ENCODE measurements at places on chromosomes 5 and 9.

- no peaks in the 10 kb centered on the region for H3K4me1 ChIP-seq
- no peaks in the 10 kb centered on the region for H3K27me3 ChIP-seq
- H3K4me3 ChIP-seq: no peak overlapping the region
- H3K36me3 ChIP-seq: no peaks in the 10 kb centered on the region
- no peak overlapping the region for H3K27ac ChIP-seq
Measured at GRCh38 chr9:105901514-105902109, 207.3 kb downstream of the TMEM38B start.

DNA sequence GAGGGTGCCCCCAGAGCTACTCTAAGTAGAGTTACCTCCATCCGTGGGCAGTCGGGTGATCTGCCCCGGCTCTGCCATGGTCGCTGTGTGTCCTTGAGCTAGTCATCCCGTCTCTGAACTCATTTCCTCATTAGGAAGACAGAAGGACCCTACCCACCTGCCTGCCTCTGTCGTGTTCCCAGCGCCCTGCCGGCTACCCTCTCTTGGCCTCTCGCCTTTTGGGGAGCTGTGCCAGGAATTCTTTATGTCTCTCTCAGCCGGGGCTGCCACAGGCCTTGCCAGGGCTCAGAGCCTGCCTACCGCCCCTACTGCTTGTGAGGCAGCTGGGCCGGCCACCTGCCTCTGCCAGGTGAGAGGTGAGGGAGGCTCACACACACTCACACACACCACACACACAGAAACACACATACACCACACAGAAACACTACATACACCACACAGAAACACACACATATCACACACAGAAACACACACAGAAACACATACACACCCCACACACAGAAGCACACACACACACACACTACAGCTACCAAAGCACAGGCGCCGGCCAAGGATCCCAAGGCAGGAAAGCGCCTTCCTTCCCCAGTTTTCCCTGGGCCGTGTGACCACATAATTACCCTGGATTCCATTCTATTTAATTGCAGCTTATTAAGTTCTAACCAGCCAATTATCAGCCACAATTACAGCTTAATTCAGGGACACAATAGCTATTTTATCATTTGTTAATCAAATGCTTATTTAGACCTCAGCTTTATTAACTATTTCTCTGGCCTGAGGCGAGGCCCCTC, 41.7 kb downstream of the UNC5A start:
- H3K27me3 ChIP-seq: peaks cover 12% of the 10 kb centered on the region
- H3K4me1 ChIP-seq: no peaks in the 10 kb centered on the region
- no peak overlapping the region for H3K4me3 ChIP-seq
- no peak for DNase-seq

DNA sequence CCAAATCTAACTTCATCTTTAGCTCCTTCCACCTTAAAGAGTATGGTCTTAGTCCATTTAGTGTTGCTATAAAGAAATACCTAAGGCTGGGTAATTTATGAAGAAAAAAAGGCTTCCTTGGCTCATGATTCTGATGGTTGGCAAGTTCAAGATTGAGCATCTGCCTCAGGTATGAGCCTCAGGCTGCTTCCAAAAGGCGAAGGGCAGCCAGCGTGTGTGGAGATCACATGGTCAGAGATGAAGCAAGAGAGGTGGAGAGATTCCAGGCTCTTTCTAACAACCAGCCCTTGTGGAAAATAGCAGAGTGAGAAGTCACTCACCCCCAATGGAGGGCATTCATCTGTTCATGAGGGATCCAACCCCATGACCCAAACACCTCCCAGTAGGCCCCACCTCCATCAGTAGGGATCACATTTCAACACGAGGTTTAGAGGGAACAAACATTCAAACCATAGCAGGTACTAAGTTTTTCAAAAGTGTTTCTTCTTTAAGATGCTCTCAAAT, 225.9 kb downstream of the SGCD start:
- H3K27ac ChIP-seq: no peak overlapping the region
- no peak overlapping the region for H3K4me3 ChIP-seq
- no peaks in the 10 kb centered on the region for H3K27me3 ChIP-seq
- no peak for DNase-seq

GRCh38 chr5:66467564-66467963, 128.6 kb upstream of the MAST4 start:
- H3K27me3 ChIP-seq: no peaks in the 10 kb centered on the region
- no peak for DNase-seq
- no peaks in the 10 kb centered on the region for H3K36me3 ChIP-seq
- no peak overlapping the region for H3K27ac ChIP-seq
- H3K4me1 ChIP-seq: no peaks in the 10 kb centered on the region

DNA sequence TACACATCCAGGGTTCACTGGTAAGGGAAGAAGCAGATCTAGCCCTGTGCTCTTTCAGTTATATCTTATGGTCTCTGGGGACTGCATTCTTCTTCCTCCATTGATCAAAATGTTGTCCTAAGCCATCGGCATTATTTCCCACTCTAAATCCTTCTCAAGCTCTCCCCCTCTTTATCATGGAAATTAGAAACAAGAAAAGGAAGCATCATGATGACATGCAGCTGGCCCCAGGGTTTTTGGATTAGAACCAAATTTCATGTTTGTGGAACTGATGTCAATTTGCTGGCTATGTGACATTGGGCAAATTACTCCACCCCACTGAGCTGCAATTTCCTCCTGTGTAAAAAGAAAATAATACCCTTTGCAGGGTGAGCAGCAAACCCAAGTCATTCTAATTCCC, 39.5 kb downstream of the MFAP3 start:
- H3K36me3 ChIP-seq: no peaks in the 10 kb centered on the region
- H3K27ac ChIP-seq: no peak overlapping the region
- H3K27me3 ChIP-seq: 0 out of 3 replicates have a peak, but pooled peaks cover 4% of the 10 kb centered on the region

- H3K27me3 ChIP-seq: no peaks in the 10 kb centered on the region
- H3K4me3 ChIP-seq: no peak overlapping the region
- DNase-seq: no peak
- H3K27ac ChIP-seq: no peak overlapping the region
- H3K36me3 ChIP-seq: no peaks in the 10 kb centered on the region
Measured at GRCh38 chr5:163908253-163908652, 402.8 kb downstream of the MAT2B start.

DNA sequence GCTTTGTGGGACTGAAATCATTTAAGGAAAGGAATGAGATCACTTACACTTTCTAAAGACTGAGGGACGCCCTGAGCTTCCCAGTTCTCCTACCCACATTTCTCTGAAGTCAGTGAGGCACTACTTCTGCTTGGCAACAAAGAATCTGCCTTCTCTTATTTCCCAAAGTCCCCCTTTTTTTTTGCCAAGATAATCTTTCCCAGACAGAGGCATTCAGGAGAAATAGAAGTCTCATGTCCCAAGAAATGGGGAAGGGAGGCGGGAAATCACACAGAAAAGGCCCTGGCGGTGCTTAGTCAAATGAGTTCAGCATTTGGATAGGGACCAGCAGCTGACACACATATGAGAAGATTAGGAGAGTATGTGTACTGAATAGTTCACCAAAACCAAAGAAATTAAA, 159.7 kb downstream of the MUSK start:
- H3K27ac ChIP-seq: no peak overlapping the region
- H3K4me1 ChIP-seq: no peaks in the 10 kb centered on the region
- H3K36me3 ChIP-seq: no peaks in the 10 kb centered on the region
- H3K27me3 ChIP-seq: no peaks in the 10 kb centered on the region

- H3K27ac ChIP-seq: no peak overlapping the region
- H3K36me3 ChIP-seq: no peaks in the 10 kb centered on the region
- no peak for DNase-seq
- peaks cover 14% of the 10 kb centered on the region for H3K4me1 ChIP-seq
- H3K27me3 ChIP-seq: no peaks in the 10 kb centered on the region
Measured at GRCh38 chr5:93034621-93035590, 546.1 kb downstream of the NR2F1-AS1 start.

DNA sequence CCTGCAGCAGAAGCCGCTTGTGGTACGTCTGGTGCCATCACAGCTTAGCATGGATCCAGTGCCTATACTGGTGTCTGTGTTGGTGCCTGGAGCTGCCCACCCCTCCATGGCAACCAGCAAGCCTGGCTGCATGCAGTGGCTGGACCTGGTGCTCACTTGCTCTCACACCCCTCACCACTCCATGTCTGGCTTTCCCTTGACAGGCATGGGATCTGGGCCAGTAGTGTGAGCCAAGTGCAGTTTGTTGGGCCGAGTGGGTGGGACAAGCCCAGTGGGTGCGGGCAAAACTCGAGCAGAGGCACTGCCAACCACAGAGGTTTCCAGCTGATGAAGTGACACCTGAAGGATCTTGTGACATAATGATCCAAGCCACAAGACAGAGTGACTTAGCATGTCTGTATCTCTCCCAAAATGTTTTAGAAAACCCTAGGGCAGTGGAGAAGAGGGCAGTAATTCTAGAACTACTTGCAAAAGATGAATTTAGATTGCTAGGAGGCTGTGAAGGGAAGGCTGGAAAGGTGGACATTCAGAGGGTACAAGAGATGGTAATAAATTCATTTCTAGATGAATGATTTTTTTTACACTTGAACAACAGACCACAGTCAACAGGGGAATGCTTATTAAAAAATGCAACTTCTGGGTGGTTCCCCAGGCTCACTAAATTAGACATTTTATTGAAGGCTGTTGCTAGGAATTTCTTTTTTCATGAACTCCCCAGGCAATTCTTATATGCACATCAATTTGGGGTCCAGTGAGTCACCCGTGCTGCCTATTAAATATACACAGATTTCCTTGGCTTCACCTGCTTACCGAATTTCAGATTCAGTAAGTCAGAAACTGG, 660.3 kb downstream of the TLR4 start:
- no peak for DNase-seq
- H3K27me3 ChIP-seq: no peaks in the 10 kb centered on the region
- H3K4me3 ChIP-seq: no peak overlapping the region
- H3K36me3 ChIP-seq: no peaks in the 10 kb centered on the region

- H3K27ac ChIP-seq: no peak overlapping the region
- no peaks in the 10 kb centered on the region for H3K36me3 ChIP-seq
- 0 out of 2 replicates have a peak, but pooled peaks cover 5% of the 10 kb centered on the region for H3K4me1 ChIP-seq
- no peaks in the 10 kb centered on the region for H3K27me3 ChIP-seq
- DNase-seq: no peak
Measured at GRCh38 chr9:76351006-76351405, 43.2 kb downstream of the RFK start.

GRCh38 chr5:33322632-33323031, 118.1 kb upstream of the TARS1 start:
- no peak for DNase-seq
- H3K4me3 ChIP-seq: no peak overlapping the region
- H3K27me3 ChIP-seq: no peaks in the 10 kb centered on the region
- no peaks in the 10 kb centered on the region for H3K36me3 ChIP-seq

DNA sequence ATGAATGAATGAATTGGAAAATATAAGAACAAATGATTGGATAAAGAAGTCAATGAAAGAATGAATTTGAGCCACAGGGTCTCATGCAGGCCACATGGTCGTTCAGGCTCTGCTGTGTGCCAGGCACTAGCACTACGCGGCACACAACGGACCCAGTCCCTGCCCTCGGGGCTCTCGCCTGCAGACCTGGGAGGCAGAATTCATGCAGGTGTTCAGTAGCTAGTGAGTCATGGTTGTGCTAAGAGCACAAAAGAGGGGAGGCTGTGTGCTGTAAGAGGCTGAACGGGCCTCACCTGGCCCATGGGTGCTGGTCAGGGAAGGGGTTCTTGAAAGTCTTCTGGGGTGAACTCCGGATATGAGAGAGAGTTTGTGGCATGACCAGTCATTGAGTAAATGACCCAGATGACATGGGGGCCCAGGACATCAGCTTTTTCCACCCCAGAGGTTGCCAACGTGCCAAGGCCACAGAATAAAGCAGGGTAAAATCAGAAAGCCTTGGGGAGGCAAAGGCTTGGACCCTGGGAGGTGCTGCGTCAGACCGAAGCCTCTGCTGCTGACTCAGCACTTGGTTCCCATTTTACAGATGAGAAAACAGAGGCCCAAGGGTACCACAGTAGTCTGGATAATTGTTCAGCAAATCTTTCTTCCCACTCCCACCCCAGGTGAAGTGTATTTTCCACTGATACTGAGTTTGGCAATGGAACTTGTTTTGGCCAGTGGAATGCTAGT, 264.3 kb upstream of the MVB12B start:
- H3K36me3 ChIP-seq: no peaks in the 10 kb centered on the region
- no peak overlapping the region for H3K27ac ChIP-seq
- no peak overlapping the region for H3K4me3 ChIP-seq
- peaks cover 21% of the 10 kb centered on the region for H3K27me3 ChIP-seq
- no peaks in the 10 kb centered on the region for H3K4me1 ChIP-seq
- no peak for DNase-seq

DNA sequence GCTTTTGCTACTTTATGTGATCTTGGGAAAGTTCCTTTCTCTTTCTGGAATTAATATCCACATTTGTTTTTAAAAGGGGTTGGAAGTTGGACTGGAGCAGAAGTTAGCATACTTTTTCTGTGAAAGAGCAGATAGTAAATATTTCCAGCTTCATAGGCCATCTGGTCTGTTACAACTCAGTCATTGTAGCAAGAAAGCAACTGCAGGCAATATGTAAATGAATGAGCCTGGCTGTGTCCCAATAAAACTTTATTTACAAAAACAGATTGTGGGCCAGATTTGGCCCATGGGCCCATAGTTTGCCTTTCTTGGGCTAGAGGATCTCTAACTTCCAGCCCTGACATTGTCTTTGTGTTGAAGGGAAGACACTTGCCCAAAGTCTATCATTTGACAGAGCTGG, 104.4 kb downstream of the ACTL7B start:
- no peaks in the 10 kb centered on the region for H3K36me3 ChIP-seq
- H3K27ac ChIP-seq: no peak overlapping the region
- H3K4me1 ChIP-seq: peaks cover 27% of the 10 kb centered on the region
- no peaks in the 10 kb centered on the region for H3K27me3 ChIP-seq
- DNase-seq: no peak

DNA sequence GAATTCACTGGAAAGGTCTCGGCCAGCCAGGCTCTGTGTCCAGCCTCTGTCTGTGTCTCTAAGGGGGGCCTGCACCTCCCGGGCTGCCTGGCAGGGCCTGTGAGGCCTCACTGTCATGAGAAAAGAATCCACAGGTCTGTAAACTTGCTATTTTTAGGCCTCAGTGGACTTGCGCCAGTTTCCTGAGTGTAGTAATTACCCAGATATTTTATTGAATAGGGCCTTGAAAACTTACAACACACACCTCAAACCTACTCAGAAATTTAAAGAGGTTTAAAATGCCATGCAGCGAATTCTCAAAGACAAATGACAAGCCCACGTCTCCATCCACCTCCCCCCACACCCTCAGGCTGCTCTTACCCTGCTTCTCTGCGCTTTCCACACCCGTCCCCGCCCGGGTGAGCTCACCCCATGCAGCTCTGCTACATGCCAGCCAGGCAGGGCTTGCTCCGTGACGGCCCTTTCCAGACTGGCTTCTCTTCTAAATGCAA, 8.8 kb upstream of the TENT4A start:
- no peak overlapping the region for H3K27ac ChIP-seq
- no peaks in the 10 kb centered on the region for H3K36me3 ChIP-seq
- no peak for DNase-seq
- H3K4me1 ChIP-seq: peaks cover 4% of the 10 kb centered on the region
- H3K4me3 ChIP-seq: no peak overlapping the region

- no peaks in the 10 kb centered on the region for H3K36me3 ChIP-seq
- H3K4me3 ChIP-seq: no peak overlapping the region
- H3K27me3 ChIP-seq: no peaks in the 10 kb centered on the region
- no peak for DNase-seq
- no peak overlapping the region for H3K27ac ChIP-seq
Measured at GRCh38 chr9:77156646-77157371, 20.5 kb upstream of the VPS13A start.

All from HepG2 (cell line).